NT2/D1 (cell line): ENCODE measurements at places on chromosomes 1 and 21.

DNA sequence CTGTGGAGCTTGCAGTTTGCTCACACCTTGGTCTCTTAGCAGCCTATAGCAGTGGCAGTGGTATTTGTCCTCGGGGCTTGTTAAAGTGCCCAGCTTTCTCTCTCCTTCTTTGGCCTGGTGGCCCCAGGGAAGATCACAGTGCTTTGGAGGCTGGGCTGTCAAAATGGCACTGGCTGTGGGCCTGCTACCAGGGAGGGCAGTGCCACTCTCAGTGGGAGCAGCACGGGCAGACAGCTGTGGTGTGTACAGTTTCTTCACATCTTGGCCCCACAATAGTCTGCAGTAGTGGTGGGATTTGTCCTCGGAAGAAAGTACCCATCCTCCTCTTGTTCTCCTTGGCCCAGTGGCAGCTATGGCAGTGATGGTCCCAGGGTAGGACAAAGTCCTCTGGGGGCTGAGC is 164.4 kb upstream of the GORAB start:
- no peak for DNase-seq

GRCh38 chr1:168910403-168910802 is 181.4 kb upstream of the DPT start:
- no peak for DNase-seq

DNA sequence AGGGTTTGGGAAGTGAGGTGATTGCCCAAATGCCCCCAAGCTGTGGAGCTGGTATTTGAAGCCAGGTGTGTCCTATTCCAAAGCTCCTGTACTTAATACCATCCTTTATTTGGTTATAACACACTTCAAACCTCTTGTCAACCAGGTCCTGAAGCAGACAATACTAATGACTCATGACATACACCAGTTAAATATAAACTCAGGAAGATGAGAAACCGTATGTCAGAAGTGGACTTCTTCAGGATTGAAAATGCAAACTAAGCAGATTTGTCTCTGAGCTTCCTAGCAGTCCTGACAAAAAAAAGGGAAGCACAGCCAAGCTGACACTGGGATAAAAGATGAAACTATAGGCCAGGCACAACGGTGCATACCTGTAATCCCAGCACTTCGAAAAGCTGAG is 70.6 kb downstream of the ALPL start:
- no peak for DNase-seq

GRCh38 chr1:233714631-233715217 is 100.8 kb downstream of the KCNK1 start:
- DNase-seq: no peak

DNA sequence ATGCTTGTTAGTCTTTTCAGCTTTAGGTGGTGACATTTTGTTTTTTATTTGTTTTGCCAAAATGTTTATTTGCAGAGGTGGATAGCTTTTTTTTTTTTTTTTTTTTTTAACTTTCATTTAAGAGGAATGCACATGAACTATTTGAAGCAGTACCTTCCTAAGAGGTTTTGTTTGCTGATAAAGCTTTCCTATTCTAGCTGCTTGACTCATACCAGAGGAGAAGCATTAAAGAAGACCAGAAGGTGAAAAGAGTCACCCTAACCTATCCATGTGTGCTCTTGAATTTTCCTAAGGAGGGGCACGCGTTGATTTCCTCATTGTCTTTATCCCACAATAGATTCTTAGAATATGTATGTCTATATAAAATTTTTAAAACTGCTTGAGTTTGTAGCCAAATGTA is 57.7 kb downstream of the PRDM2 start:
- no peak for DNase-seq

- DNase-seq: peak; percentile 87
These were observed 169.9 kb downstream of the LRRC7 start for GRCh38 chr1:69737527-69738185.

GRCh38 chr1:226535666-226536065 is 12.9 kb upstream of the STUM start:
- no peak for DNase-seq

GRCh38 chr1:116835161-116835560 is 74.6 kb upstream of the PTGFRN start:
- no peak for DNase-seq

- DNase-seq: no peak
These were observed 91.8 kb downstream of the ADCY10 start for GRCh38 chr1:167821969-167822685.
